ENCODE measurements at places on chromosomes 16 and 17.

DNA sequence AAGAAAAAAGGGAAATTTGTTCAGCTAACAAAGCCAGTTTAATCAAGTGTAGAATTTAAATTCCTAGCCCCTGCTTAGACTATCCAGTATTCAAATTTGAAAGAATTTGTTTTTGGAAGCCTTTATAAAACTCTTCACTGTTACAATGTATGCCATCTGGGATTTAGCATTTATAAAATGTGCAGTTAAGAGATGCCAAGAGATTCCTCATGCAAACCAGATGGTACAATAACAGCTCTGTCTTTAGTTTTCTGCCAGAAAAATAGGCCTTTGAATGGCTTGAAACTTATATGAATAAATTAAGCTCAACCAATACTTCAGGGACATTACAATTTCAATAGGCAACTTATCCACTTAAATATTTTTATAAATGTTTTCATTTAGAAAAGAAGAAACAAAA is 6.8 kb upstream of the ANKS4B start:
- DNase-seq: no peak

DNA sequence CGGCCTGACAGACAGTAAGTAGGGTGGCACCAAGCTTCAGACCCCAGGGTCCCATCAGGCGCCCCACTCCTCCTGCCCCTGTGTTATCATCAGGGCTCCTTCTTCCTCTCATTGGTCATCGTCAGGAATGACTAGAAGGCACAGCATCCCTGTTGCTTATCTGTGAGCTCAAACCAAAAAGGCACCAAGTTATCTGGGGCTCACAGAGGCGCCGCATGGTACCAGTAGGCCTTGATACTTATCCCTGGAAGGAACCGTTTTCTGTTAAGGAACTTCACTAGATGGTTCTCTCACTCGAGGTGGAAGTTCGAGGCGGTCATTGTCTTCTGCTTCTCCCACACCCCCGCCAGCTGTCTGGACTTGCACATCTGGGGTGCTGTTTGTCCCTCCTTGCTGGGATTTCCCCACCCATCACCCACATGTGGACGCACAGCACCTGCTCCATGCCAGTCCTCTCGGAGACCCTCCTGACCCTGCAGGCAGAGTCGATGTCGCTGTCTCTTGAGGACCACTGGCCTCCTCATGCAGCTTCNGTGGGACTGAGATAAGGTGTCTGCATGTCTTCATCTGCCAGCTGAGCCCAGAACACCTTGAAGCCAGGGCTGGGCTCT is 52.1 kb downstream of the METRNL start:
- DNase-seq: no peak

DNA sequence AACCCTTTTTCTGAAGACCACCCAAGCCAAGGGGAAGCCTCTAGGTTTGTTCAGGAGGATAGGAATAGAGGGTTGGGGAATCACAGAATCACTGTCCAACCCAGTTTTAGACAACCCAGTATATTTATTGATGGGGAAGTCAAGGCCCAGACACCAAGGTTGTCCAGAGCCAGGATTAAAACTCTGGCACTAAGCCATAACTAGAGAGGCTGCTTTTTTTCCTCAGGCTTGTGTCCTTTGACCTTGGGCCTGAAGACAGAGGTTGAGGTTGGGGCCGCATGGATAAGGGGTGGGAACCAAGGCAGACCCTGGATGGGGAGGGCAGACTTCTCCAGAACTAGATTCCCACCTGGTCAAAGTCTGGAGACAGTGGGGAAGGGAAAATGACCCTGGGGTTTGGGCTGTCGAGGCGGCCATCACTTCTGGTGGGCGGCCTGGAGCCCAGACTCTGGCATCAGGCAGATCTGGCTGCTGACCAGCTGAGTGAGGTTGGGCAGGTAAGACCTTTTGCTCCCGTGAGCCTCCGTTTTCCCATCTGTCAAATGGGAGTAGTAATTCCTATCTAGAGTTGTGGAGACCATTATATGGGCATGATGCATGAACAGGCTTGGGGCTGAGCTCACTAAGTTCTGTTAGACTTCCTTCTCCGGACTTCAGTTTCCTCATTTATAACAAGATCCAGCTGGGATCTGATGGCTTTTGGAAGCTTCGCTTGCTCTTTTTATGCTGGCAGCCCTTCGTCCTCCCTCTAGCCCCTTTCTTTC is 17.9 kb downstream of the IGFBP4 start:
- no peak for DNase-seq

DNA sequence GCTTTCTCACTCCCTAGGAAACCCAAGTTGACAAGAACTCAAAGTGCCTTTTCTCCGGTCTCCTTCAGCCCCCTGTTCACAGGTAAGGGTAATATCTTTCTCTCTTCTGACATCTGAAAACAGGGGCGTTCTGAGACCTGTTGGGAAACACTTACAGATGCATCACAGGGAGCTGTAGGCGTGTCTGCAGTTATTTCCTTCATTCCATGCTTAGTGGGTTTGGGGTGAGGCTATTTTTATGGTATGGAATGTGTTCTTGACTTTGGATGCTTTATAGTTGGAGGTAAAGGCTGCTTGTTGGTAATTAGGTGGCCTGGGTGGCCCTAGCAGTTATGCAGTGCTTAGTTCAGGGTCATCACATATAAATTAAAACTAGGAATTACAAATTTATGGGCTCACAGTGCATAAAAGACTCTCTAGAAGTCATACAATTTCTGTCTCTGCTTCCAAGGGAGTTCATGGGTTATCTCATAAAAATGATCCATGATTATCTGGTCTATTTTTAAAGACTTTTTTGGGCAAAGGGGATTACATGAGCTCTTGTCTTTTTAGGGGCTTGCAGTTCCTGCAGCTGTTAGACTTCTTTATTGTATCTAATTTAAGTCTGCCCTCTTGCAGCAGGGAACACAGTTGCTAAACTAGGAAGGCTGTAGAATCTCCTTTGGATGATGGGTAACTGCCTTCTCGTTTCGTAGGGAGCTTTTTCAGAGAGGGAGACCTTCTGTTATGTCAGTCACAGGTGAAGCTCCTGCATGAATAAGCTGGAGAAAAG is 10.2 kb downstream of the SOCS7 start:
- DNase-seq: no peak

DNA sequence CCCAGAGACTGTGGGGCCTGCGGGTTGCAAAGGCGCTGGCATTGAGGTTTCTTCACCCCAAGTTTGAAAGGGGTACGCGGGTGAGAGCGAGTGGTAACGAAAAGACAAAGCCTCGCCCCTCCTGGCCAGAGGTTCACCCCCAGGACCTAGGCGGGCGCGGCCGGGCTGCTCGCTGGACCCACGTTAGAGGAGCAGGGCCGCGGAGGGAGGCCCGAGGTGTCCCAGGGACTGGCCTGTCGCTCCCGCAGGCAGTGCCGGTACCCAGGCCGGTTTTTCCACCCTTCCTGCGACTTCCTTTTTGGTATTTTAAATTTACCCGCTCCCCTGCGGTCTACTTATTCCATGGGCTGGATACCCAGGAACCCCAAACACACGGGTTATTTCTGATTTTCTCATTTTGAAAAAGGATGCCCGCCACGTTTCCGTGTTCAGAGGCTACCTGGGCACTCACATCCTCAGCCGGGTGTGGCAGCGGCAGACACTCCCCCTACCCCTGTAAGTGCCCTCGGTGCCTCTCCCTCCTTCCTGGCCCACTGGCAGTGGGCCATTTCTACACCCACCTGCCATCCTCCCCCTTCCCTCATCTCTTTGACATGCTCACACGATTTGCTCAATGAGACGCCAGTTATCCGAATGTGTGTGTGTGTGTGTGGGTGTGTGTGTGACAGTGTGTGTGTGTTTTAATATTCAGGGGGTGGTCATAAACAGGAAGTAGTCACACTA is 1.6 kb upstream of the FOXL1 start:
- DNase-seq: no peak
